ENCODE measurements at places on chromosomes 1 and 21.

DNA sequence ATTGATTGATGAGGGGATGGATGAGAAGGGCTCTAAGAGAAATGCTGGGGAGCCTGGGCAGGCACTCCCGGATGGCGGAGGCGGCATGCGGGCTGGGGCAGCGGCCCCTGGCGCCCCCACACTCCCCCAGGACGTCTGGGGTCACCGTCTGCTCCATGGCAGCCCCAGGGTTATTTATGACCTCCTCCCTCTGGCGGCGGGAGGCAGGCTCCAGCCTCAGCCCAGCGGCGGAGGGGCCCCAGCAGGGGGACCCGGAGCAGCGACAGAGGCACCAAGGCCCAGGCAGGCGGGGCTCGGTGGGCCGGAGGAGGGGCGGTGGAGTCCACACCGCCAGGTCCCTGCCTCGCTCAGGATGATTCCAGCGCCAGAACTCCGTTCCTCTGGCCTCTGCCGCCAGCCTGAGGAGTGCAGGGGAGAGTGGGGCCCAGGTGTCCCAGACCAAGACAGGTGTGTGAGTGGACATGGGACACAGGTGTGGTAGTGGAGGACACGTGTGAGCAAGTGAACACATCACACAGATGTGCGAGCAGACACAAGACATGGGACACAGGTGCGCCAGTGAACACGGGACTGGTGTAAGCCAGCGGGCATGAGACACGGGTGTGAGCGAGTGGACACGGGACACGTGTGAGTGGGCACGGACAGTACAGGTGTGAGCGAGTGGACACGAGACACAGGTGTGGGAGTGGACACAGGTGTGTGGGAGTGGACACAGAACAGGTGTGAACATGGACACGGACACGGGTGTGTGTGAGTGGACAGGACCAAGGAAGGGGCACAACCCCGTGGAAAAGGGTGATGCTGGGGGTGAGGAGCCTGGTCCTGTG, 2.5 kb upstream of the SAMD11 start:
- peaks cover 56% of the 10 kb centered on the region for H3K4me1 ChIP-seq
- DNase-seq = no peak
- no peak overlapping the region for H3K27ac ChIP-seq
- H3K27me3 ChIP-seq = peaks cover 4% of the 10 kb centered on the region
- H3K4me3 ChIP-seq = peak overlapping the region; percentile 13

- H3K4me1 ChIP-seq = peaks cover 11% of the 10 kb centered on the region
- no peaks in the 10 kb centered on the region for H3K27me3 ChIP-seq
- no peak overlapping the region for H3K27ac ChIP-seq
- no peak overlapping the region for H3K4me3 ChIP-seq
- DNase-seq = no peak
- no peaks in the 10 kb centered on the region for H3K36me3 ChIP-seq
These were observed 32.3 kb downstream of the SYF2 start for GRCh38 chr1:25199819-25200620.

GRCh38 chr1:39957299-39958015, 2.5 kb downstream of the MFSD2A start:
- H3K4me3 ChIP-seq = no peak overlapping the region
- peaks cover 7% of the 10 kb centered on the region for H3K36me3 ChIP-seq
- no peak for DNase-seq
- peaks cover 31% of the 10 kb centered on the region for H3K4me1 ChIP-seq
- no peaks in the 10 kb centered on the region for H3K27me3 ChIP-seq

DNA sequence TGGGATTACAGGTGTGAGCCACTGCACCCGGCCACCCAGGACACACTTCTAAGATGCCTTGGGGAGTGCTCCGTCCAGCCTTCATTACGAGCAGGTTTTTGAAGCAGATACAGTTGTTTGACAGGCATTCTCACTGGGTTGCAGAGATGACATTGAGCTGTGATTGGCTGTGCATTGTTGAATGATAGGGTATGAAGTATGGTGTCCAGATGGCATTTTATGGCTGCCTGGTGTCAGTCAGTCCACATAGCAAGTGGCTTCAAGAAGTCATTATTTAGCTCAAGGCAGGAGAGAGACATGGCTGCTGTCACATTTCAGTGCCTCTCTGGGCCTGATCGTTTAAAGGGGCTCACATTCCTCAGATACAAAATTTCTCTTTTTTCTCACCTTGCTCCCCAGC, 14.8 kb upstream of the PADI2 start:
- H3K4me1 ChIP-seq = no peaks in the 10 kb centered on the region
- H3K4me3 ChIP-seq = no peak overlapping the region
- H3K27me3 ChIP-seq = no peaks in the 10 kb centered on the region
- H3K27ac ChIP-seq = no peak overlapping the region
- H3K36me3 ChIP-seq = no peaks in the 10 kb centered on the region
- DNase-seq = no peak

DNA sequence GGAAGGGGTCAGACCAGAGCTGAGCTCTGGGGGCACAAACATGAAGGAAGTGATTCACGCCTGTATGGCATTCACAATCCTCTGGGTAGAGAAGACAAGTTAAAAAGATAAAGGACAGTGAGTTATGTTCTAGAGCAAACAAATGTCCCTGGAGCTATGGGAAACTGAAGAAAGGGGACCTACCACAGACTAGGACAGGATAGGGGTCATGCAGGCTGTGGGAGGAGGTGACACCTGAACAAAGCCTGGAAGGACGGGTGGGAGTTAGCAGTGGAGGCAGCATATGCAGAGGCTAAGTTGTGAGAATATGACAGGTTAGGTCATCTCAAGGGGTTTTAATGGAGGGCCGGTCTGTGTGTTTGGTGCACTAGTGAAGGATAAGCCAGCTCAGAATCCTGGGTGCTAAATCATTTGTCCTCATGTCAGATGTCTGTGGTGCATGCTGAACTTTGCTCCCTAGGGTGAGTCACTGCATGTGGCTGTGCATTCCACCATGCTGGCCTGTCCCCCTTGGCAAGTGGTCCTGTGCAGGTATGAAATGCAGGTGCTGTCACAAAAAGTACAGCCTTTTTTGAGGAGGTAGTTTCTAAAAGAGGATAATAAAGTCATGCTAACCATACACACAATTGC, 28.5 kb downstream of the TNN start:
- H3K27me3 ChIP-seq = no peaks in the 10 kb centered on the region
- no peak for DNase-seq
- no peaks in the 10 kb centered on the region for H3K36me3 ChIP-seq
- no peaks in the 10 kb centered on the region for H3K4me1 ChIP-seq
- H3K4me3 ChIP-seq = no peak overlapping the region

DNA sequence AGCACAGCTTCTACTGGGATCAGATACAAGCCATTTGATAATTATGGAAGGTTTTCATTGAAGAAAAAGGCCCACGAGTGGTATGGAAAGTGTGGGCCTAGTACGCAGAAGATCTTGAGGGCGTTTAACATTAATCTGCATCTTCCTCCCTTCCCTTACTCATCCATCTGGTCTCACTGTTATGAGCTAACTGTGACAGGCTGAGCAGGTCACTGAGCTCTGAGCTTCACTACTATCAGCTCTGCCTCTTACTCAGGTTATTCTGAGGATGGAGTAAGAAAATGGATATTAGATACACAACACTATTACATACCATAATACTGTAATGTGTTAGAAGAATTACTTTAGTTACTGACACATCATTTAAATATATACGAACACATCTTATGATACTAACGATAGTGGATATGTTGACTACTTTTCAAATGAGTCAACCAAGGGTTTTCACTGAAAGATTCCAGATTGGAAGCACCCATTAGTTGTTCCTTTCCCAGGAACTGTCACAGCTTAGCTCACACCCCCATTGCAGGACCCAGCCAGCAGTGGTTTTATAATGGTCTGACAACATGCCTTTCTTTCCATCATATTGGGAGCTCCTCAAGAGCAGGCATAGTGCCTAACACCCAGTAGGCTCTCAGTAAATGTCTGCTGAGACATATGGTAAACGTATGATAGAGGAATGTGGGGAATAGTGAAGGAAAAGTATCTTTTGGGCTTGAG, 97.8 kb upstream of the C8B start:
- H3K27me3 ChIP-seq = no peaks in the 10 kb centered on the region
- no peak overlapping the region for H3K4me3 ChIP-seq
- H3K27ac ChIP-seq = no peak overlapping the region
- H3K36me3 ChIP-seq = no peaks in the 10 kb centered on the region

- H3K36me3 ChIP-seq = no peaks in the 10 kb centered on the region
- no peak overlapping the region for H3K4me3 ChIP-seq
- H3K27me3 ChIP-seq = no peaks in the 10 kb centered on the region
- no peak for DNase-seq
- H3K27ac ChIP-seq = no peak overlapping the region
These were observed 38.3 kb downstream of the NEXN start for GRCh38 chr1:77926561-77927357.

DNA sequence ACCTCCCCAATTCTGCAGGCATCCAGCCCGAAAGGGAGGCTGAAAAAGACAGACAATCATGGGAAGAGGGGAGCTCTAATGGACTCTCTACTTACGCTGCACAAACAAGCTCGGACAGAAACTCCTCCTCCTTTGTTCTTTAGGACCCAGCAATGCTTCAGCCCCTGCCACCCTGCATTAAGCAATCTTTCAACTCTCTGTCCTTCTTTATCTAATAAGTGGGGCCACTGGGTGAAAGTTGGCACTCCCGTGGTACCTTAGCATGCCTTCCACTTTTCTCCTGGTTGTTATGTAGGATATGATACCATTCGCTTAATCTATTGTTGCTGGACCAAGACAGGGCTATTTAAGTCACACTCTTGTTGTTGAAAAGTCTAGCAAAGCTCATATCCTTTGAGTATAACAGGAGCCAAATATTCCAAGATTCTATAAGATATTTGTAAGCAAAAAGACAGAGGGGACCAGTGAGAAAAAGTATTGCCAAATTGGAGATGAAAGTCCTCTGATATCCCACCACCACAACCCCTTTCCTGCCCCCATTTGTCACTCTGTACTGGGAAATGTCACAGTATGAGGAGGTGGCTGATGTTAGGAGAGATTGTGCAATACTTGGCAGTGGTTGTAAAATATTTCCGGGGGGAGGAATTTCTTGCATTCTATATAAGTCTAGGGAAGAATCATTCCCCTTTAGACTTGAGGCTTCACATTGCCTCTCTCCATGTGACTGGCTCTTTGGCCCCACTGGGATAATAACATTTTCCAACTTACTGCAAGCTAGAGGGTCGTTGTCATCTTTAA, 137.3 kb upstream of the GJB5 start:
- H3K36me3 ChIP-seq = no peaks in the 10 kb centered on the region
- H3K27ac ChIP-seq = no peak overlapping the region
- no peak for DNase-seq
- no peaks in the 10 kb centered on the region for H3K4me1 ChIP-seq

GRCh38 chr1:243246916-243247315, 8.2 kb downstream of the CEP170 start:
- H3K27me3 ChIP-seq = no peaks in the 10 kb centered on the region
- H3K4me1 ChIP-seq = peaks cover 21% of the 10 kb centered on the region
- H3K4me3 ChIP-seq = no peak overlapping the region

GRCh38 chr1:75514270-75514669, 96.6 kb downstream of the SLC44A5 start:
- no peak for DNase-seq
- H3K4me3 ChIP-seq = no peak overlapping the region
- no peak overlapping the region for H3K27ac ChIP-seq
- no peaks in the 10 kb centered on the region for H3K4me1 ChIP-seq
- H3K27me3 ChIP-seq = no peaks in the 10 kb centered on the region
- no peaks in the 10 kb centered on the region for H3K36me3 ChIP-seq

GRCh38 chr1:170520601-170521000, 11.4 kb upstream of the GORAB start:
- DNase-seq = no peak
- no peak overlapping the region for H3K27ac ChIP-seq
- H3K4me3 ChIP-seq = no peak overlapping the region
- no peaks in the 10 kb centered on the region for H3K36me3 ChIP-seq

GRCh38 chr1:10228528-10228927, 18.2 kb downstream of the KIF1B start:
- H3K4me1 ChIP-seq = peaks cover 31% of the 10 kb centered on the region
- H3K36me3 ChIP-seq = no peaks in the 10 kb centered on the region
- H3K27ac ChIP-seq = no peak overlapping the region
- no peaks in the 10 kb centered on the region for H3K27me3 ChIP-seq
- no peak for DNase-seq

GRCh38 chr1:32758177-32758794, 55.7 kb upstream of the SYNC start:
- H3K27ac ChIP-seq = peak overlapping the region; percentile 84
- H3K27me3 ChIP-seq = no peaks in the 10 kb centered on the region
- no peaks in the 10 kb centered on the region for H3K36me3 ChIP-seq
- peaks cover 88% of the 10 kb centered on the region for H3K4me1 ChIP-seq
- DNase-seq = no peak

DNA sequence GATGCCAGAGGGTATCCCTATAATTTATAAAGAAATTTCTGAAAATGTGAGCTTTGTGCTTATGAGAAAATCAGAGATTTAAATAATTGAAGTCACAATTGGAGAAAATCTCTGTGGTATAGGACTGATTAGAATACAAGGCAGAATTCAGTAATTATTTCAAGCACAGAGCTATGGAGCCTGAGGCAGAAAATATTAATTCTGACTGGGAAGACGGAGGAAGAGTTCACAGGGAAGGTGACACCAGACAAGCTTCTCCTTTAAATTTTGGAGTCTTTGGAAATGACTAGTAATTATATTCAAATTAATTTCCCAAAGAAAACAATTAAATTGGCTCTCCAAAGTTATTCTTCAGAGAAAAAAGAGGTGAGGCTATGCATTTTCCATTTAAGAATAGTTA, 121.5 kb downstream of the CHRM3 start:
- no peak for DNase-seq
- H3K27ac ChIP-seq = no peak overlapping the region
- H3K4me1 ChIP-seq = no peaks in the 10 kb centered on the region
- no peak overlapping the region for H3K4me3 ChIP-seq
- H3K36me3 ChIP-seq = no peaks in the 10 kb centered on the region
- no peaks in the 10 kb centered on the region for H3K27me3 ChIP-seq

GRCh38 chr21:39670701-39671100, 58.0 kb downstream of the B3GALT5 start:
- H3K4me3 ChIP-seq = no peak overlapping the region
- no peaks in the 10 kb centered on the region for H3K36me3 ChIP-seq

DNA sequence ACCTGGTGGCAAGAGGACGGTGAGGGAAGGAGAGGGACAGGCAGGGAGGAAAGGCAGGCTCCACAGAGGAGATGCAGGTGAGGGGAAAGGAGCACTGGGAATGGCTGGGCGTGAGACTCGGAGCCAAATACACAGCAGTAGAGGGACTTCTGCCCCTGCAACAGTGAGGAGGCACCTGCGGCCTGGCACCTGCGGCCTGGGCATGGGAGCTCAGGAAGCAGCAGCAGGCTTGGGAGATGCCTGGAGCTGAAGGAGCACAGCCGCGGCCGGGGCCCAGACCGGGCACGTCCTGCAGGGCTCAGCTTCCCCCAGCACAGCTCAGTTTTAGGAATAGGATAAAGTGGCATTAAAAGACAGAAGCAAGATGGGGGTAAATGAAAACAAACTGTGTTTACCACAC, 20.9 kb upstream of the TSPEAR start:
- no peak overlapping the region for H3K27ac ChIP-seq
- no peak for DNase-seq

GRCh38 chr1:201877877-201878401, 10.8 kb upstream of the SHISA4 start:
- no peaks in the 10 kb centered on the region for H3K27me3 ChIP-seq
- H3K27ac ChIP-seq = no peak overlapping the region
- no peak overlapping the region for H3K4me3 ChIP-seq
- H3K36me3 ChIP-seq = no peaks in the 10 kb centered on the region
- H3K4me1 ChIP-seq = peaks cover 14% of the 10 kb centered on the region

All from vagina (tissue), 2 donors.